Activated naive CD4-positive, alpha-beta T cell (primary cell): ENCODE measurements at places on chromosomes 2 and 18.

GRCh38 chr2:182977463-182977862 is 60.8 kb downstream of the NCKAP1 start:
- DNase-seq, result no peak

- DNase-seq, result no peak
These were observed 120.0 kb upstream of the THSD7B start for GRCh38 chr2:136645236-136645828.

- no peak for DNase-seq
These were observed 53.3 kb downstream of the GULP1 start for GRCh38 chr2:188345020-188345419.

- no peak for DNase-seq
These were observed 376.1 kb downstream of the XIRP2 start for GRCh38 chr2:167264380-167264779.

DNA sequence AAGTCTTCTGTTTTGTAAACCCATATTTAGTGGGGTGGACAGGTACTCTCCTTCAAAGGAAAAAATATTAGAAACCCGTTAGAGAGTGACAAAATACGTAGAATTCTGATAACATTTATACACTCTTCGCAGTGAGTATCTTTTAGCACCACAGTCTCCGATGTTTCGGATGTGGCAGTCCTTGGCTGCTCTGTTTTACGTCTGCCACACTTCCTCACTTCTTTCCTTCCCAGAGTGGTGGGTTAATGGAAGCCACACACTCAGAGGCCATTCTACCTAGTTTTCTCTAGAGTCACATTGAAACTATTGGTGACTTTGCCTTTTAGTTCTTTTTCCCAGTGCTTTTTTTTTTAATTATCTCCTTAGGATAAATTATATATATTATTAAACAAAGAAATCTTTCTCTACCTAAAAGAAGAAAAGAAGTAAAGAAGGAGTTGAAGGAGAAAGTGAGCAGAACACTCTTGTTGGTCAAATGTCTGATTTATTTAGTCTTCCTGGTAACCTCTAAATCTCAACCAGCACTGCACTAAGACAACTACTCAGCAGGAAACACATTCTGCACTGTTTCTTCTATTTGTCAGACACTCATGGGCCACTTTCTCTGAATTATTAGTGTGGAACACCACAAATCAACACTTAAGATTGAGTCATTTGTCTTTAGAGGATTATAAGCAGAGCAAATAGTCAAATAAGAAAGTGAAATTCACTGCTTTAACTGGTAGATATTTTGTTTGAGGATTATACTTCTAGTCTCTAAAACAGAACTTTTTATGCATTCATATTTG is 451.3 kb upstream of the TMEFF2 start:
- no peak for DNase-seq

DNA sequence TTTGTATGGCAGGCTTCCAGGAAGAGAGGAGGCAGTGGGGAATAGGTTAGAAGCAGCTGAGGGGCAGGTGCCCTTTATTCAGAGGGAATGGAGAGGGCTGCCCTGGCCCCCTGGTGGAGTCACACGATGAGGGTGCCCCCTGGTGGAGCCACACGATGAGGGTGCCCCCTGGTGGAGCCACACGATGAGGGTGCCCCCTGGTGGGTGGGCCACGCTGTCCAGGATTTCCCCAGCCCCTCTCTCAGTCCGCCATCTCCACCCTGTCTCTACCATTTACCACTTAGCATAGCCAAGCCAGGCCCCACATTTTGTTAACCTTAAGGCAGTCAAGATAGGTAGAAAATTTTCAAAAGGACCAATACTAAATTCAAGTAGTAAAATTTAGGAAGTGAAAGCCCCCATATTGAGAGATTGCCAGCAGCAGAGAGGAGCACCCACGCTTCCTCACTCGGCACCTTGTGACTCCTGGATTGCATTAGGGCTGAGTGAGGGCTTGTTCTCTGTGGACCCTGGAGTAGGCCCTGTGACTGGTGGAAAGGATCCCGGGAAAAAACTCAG is 10.4 kb upstream of the FAM228A start:
- no peak for DNase-seq

DNA sequence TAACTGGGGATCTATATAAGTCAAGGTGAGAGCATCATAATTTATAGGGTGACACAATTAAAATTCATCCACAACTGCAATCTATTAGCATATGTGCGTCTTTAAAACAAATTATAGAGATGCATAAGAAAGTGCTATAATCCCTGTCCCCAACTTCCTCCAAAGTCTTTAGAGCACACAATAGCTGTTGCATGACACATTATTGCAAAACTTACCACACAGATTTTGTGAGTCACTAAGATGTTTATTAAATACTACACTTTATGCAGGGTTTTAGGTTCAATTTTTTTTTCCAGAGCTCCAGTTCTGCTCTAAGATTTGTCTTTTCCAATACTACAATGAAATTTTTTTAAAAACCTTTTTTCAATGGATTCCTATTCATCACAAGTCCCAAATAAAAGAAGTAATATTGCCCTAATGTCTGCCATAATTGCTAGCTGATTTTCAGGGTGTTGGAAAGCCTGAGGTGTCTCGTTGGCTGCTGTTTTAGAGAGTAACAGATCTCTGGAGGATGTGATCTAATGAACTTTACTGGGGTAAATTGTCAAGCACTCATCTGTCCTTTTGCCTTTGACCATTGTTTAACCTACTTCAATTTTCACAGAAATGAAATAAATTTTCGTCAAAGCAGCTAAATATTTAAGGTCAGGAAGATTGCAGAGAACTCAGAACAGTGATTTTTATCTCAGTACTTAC is 250.5 kb upstream of the NETO1 start:
- DNase-seq, result no peak

DNA sequence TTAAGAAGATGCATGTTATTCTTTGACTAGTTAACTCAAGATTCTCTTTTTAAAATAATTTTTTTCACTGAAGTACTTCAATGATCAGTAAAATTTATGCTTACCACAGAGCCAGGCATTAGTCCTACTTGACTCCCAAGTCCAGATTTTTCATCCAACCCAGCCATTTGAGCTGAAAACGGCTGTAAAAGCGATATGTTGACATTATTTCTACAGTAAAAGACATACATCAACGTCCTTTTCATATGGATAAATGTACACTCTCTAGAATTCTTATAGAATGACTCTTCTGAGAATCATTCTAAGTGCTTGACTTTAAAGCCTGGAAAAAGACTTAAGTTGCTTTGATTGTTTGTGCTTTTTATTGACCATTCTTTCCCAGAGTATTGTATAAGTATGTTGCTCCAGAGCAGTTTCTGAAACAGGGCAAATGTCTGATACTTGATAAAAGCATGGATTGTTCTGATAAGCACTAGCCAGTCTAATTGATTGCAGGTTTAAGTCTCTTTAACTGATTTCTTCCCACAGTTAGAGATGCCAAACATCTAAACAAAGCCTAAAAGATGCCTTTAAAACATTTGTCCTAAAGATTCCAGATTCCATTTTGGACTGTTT is 90.9 kb downstream of the COL5A2 start:
- DNase-seq, result no peak

DNA sequence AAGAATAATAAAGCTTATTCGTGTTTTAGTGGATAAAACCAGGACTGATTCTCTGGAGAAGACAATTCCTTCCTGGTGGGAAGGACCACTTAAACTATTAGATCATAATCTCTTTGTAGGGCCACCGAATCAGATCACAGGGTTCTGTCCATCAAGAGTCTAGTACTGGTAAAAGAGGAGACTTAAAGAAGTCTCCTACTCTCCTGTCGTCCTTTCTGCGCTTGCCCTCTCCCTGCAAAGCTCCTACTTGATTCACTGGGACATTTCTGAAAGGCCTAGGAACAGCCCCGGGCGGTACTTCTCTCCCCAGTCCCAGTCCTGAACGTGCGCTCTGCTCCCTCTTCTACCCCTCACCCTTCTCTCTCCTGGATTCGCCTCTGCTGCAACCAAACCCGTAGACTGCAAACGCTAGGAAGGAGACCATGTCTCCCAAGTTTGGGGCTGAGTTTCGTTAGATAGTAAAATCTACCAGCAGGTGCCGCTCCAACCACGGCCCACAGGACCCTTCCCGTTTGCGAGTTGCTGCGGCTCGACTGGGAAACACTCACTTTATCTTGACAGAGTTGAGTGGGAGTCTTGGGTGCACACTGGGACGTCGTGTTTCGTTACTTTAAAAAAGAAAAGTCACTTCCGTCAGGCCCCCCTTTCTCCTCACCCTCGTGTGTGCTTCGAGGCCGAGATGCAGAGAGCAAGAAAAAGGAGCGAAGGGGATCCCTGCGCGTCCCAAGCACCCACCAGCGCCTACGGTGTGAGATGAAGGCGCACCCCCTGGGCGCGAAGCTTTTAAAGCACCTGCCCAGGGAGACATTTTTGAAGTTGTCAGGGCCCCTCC is 923 bp downstream of the FIGLA start:
- peak; percentile 60 for DNase-seq

- DNase-seq, result no peak
These were observed 5.4 kb downstream of the GALM start for GRCh38 chr2:38671303-38671702.

- DNase-seq, result no peak
These were observed 46.6 kb downstream of the KCMF1 start for GRCh38 chr2:85017411-85018048.

- no peak for DNase-seq
These were observed 43.4 kb downstream of the MRO start for GRCh38 chr18:50776383-50776782.

DNA sequence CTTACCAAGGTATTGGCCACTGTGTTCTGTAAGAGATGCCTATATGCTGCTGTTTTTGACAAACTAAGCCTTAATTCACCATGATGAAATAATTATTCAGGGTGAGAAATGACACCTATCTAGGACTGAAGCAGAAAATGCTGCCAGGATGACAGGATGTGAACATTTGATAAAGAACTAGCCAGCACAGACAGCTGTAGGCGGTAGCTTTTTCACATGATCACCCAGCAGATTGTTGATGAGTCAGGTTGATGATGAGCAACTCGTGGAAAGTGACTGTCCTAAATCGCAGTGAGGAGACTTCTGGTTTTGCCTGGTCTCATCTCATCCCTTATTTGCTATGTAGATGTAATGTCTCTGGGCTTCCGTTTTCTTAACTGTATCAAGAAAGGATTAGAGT is 144.1 kb downstream of the PRPF40A start:
- no peak for DNase-seq
